Stimulated activated CD8-positive, alpha-beta memory T cell treated with anti-CD3 and anti-CD28 coated beads, Interleukin-15, amount 100 ng/mL, for 4 hours (primary cell): ENCODE measurements at places on chromosomes 5 and 9.

DNA sequence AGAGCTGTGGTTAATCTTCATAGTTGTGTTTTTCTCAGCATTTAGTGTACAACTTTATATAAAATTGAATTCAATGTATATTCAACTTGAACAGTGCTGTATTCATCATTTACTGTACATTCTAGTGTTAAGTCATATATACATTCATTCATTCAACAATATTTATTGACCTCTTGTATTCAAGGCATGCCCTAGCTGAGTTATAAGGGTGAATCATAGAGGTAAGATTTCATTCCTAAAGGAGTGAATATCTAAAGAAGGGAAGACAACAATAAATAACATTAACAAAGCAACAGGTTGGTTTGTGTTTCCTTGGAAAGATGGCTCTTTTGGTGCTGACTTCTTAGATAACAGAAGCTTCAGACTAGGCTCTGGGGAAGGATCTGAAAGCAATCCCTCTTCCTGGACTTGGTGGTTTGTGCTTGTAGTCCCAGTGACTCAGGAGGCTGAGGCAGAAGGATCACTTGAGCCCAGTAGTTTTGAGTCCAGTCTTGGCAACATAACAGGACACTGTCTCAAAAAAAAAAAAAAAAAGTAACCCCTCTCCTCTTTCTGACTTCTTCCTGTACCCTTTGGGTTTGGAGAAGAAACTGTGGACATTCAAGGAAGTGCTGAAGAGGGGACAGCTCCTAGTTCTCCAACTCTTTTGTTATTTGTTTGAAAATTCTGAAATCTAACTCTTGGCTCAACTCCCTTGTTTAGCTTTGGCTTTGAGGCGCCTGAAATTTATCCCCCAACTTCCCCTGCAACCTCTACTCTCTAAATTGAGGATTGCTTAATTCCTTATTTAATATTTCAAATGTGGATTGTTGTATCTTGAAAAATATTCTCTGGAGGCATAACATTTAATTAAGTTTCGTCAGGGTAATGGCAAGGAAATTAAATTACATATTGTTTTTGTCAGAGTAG, 80.2 kb downstream of the OSTF1 start:
- no peak for DNase-seq

DNA sequence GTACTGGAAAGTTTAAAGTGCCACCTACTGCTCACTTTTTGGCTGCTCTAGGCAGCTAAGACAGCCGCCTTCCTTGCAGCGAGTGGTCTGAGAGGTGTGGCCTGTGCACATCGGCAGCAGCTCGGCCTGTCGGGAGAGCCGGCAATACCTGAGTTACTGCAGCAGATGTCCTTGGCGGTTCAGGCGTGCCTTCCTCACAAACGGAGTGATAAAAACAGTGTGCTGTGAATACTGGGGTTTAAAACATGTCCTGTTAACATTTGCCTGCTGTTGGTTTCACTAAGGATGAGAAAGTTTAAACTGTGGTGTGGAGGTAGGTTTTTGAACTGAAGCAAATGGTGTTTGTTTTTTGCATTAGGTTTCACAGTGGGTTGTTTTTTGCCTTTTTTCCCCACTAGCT, 12.9 kb downstream of the TRAF2 start:
- DNase-seq, result no peak

- no peak for DNase-seq
Observed at GRCh38 chr9:83280790-83281189, 217.8 kb upstream of the RASEF start.

DNA sequence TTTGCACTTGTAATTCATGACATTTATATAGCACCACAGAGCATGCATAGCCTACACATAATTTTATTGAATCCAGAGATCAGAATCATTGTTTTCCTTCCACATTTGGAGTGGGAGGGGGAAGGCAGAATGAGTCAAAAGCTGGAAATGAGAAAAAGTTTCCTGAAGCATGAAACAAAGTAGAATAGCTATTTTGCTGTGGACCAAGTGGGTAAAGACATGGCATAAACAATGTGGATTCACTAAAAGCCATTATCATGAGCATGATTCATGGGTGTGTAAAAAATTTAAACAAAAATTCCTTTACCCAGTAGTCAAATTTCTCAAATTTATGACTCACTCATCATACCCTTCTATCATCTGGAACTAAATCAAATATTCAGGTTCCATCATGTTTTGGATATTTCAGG, 97.9 kb downstream of the YIPF5 start:
- DNase-seq, result no peak

- DNase-seq, result no peak
Observed at GRCh38 chr5:101897914-101898313, 398.2 kb downstream of the SLCO4C1 start.

DNA sequence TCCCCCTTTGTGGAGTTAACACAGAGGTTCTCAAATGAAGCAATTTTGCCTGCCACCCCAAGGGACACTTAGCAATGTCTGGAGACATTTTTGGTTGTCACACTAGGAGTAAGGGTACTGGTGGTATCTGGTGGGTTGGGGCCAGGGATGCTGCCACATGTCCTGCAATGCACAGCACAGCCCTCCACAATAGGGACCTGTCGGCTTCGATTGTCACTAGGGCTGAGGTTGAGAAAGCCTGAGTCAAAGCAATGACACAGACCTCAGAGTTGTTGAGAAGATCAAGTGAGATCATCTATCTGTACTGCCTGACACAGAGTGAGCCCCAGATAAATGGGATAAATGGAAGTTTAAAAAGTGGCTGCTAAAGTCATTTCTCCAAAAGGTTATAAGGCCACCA, 249.2 kb upstream of the KLF4 start:
- no peak for DNase-seq

DNA sequence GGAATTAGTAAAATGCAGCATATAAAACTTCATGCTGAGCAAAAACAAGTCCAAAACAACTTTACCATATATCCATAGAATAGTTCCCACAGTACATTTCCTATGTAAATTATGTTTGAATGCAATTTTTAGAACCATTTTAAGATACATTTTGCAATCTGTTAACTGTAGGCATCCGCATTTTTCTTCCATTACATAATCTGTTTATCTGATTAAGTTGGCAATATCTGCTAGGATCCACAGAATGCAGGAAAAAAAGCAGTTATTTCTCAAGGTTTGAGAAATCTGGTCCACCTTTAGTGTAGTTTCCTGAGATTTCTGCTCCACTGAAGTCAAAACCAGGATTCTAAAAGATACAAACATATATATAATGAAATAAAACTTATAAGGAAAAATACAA, 6.2 kb downstream of the NUDCD2 start:
- DNase-seq, result no peak

GRCh38 chr5:14228219-14228618, 85.1 kb downstream of the TRIO start:
- no peak for DNase-seq

GRCh38 chr9:99126312-99126711, 21.4 kb downstream of the TGFBR1 start:
- no peak for DNase-seq
